ENCODE measurements at places on chromosomes 7 and 10.

GRCh38 chr10:68578974-68579373 lies 18.8 kb downstream of the TET1 start:
- no peak for DNase-seq

GRCh38 chr7:120554960-120555571 lies 282.1 kb downstream of the KCND2 start:
- peak; percentile 12 for DNase-seq

DNA sequence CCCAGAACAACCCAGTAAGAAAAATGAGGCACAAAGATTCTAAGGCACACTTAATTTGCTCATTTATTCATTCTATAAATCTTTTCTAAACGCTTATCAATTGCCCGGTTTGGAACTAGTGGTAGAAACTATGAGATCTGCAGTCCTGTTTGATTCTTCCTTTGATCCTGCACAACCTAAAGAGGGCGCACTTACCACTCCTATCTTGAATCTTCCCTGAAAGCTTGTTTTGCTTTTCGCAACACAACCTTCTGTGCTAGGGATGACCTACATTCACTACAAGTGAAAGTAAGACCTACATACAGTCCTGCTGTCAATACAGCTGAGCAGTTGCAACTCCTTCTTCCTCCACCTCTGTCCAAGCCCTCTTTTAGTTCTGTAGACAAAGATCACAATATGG lies 12.6 kb upstream of the ARL4A start:
- DNase-seq, result no peak

DNA sequence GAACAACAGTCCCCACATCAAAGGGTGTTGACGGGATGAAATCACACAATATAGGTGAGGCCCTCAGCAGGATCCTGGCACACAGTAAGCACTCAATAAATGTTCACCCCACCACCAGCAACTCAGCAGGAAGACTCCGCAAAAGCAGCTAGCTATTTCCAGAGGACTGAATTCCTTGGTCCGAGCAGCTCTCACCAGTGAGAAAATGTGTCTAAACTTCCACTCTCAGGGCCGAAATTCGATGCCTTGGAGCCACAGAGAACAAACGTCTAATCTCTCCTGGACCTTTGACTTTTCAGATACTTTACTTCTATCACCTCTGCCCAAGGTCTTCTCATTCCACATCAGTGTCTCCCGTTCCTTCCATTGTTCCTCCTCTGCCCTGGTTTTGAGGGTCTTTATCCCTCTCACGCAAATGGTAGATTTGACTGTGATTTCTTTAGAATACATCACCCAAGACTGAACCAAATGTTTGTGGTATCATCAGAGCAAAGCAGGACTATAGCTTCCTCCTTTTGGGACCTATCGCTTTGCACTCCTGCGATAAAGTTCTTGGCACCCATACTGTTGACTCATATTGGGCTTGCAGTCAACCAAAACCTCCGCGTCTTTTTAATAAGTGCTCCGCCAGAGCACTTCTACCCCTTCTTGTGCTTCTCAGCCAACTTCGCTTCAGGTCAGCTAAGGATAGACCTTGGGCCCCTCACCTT lies 903 bp upstream of the NT5C2 start:
- DNase-seq, result no peak

DNA sequence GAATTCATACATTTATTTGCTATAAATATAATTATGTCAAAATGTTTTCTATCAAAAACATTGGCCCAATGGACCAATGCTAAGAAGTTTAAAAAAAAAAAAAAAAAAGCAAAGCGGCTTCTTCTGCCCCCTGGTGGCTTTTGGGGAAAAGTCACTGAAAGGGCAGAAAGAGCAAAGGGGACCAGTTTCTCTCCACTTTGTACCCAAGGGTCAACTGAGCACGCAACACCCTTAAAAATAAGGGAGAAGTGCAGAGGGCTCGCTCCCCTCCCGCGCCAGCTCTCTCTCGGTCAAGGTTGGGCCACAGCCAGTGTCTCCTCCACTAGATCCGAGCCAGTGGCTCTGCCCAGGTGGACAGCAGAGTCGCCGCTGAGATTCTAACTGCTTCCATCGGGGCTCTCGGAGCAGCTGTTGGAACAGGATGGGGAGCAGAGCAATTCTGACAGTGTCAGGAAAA lies 136.4 kb upstream of the FGFR2 start:
- no peak for DNase-seq

DNA sequence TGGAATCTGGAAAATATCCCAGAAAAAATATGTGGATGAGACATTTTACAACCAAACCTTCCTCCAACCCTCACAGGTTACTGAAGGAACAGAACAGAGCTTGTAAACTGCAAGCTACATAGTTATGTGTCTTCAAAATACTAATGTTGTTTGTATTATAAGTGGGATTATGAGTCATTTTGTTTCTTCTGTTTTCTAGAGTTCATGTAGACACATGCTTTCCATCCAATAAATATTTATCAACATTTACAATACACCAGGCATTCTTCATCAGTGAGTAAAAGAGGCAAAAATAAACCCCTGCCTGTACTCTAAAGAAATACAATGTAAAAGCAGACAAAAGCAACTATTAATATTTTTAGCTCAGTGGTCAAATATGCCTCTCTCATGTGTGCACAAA lies 38.0 kb upstream of the TES start:
- DNase-seq, result no peak

- peak; percentile 56 for DNase-seq
Observed at GRCh38 chr10:33248638-33249037, 85.8 kb downstream of the NRP1 start.

- no peak for DNase-seq
Observed at GRCh38 chr7:46468753-46469356, 547.8 kb upstream of the IGFBP3 start.

DNA sequence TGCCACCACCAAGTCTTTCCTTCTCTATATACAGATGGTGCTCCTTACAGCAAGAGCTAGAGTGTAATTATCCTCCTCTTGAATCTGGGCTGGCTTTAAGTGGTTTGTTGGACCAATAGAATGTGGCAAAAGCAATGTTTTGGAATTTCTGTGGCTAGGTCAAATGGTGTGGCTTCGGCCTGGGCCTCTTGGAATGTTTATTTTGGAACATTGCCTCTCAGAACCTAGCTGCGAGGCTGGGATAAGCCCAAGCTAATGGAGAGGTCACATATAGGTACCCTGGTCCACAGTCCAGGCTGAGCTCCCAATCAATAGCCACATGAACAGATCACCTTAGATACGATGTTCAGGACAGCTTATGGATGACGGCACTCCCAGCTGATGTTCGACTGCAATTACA lies 556.7 kb downstream of the TYW1 start:
- no peak for DNase-seq

DNA sequence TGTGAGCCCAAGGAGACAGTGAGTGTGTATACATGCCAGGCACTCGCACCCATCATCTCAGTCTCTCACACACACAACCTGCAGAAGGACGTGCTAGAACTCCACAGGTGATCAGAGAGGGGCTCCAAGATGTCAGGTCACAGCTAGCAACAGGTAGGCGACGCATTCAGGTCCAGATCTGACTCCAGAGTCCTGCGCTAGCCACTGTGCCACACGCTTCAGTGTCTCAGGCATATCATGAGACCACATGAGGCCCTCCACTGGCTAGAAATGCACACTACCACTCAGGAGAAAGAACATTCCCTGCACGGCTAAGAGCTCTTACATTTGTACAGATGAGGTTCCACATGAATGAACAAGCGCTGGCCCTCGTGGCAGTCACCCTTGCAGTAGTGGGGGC lies 11.5 kb downstream of the AKR1B1 start:
- DNase-seq, result no peak

DNA sequence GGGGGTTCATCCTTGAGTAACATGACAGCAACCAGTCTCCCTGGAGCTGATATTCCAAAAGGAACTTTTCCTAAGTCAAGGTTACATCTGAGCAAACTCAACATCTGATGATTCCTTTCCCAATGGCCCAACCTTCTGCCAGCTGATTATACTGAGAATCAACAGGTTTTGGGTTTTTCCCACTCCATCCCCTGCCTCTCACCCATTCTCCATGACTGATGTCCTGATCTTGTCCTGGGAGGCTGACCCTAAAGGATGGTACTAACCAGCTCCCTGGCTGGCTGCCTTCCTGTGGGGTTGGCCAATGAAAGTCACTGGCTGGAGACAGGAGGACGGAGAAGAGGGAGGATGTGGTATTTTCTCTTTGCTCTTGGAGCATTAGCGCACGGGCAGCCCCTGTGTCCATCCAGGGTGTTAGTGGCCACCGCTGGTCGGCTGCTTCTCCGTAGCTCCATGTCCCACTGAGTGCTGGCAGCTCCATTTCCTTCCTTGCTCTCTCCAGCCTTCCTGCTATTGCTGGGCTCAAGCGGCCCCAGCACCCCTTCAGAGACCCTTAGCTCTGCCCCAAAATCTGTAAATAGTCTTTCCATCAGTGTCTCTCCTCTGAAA lies 306.2 kb upstream of the PITRM1 start:
- DNase-seq, result no peak

DNA sequence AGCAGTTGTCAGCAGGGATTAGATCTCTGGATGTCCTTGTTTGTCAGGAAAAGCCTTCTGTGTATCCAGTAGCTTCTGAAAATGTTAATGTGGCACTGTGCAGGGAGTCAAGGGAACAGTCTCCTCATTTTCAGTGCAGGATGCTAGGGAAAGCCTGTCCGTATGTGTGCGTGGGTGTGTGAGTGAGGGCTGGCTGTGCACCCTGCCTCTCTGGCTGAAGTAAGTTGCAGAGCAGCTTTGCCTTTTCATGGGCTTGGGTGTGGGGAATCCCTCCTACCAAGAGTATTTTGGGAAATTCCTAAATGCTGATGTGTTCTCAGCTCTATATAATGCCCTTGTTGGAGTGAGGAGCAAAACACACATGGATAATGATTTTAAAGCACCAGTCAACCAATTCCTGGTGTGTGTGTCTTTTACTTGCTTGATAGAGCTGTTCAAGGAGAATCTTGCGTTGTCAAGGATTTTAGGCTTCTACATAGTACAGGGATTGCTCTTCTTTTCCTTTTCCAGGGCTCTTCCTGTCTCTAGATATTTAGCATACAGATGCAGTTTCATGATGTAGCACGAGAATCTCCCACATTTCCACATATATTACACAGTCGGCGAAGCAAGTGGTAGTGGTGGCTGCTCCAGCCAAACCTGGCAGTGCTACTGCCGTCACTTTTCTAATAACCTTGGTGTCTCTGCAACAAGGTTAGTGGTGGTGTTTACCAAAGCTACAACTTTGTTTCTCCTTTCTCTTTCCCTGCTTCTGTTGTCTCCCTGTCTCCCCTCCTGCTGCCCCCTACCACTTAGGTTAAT lies 92.8 kb downstream of the MCU start:
- peak; percentile 53 for DNase-seq

DNA sequence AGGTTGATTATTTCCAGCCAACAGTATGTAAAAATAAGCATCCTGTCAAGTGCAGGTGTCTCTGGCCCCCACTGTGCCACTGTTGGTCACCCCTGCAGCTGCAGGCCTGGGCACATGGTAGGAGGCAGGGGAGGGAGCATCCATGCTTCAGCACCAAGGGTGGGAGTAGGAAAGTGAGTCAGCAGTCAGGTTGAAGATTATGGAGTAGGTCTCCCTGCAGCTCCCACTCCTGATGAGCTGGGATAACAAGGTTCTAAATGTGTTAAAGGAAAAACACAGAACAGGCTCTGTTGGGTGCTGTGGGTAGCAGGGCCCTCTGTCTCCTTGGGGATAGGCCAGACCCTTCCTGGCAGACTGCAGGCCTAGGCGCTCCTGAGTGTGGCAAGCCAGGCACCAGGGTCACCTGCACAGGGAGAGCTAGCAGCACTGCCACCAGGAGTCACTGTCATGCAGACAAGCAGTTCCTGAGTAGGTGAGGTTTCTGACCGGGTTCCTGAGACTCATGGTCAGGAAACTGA lies 59.3 kb downstream of the NUDCD3 start:
- no peak for DNase-seq

DNA sequence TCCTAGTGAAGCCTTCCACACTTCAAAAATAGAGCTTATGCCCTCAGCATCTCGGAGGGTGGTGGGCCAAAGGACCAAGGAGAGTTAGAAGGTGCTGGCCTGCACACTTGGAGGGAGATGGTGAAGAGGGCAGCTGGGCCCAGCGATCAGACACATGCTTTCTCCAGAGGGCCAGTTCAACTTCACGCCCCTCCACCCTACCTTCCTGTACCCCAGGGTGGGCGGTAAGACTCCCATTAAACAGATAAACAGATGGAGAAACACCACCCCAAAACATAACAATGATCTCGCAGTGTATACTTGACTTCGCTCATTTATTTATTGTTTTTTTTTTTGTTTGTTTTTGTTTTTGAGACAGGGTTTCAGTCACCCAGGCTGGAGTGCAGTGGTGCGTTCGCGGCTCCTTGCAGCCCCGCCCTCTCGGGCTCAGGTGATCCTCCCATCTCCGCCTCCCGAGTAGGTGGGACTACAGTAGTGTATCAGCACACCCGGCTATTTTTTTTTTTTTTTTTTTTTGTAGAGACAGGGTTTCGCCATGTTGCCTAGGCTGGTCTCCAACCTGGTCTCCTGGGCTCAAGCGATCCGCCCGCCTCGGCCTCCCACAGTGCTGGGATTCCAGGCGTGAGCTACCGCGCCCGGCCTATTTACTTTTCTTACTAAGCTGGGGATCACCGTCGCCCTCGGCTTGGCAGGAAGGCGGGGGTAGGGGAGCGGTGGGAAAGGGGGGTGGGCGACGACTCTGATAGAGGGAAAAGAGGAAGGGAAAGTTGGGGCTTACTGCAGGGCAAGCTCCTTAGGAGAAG lies 1.8 kb downstream of the C10orf95 start:
- no peak for DNase-seq

DNA sequence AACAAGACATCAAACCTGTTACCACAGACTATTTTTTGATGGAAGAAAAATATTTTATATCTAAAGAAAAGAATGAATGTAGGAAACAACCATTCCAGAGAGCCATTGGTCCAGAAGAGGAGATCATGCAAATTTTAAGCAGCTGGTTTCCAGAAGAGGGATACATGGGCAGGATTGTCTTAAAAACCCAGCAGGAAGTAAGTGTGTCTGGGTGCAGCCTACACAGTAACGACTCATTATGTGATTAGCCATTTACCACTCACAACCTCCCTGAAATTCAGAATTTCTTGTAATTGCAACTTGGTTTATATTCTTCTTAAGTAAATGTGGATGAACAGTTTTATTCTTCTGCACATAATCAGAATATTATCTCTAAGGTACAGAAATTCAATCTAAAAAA lies 46.2 kb downstream of the NOC3L start:
- no peak for DNase-seq

DNA sequence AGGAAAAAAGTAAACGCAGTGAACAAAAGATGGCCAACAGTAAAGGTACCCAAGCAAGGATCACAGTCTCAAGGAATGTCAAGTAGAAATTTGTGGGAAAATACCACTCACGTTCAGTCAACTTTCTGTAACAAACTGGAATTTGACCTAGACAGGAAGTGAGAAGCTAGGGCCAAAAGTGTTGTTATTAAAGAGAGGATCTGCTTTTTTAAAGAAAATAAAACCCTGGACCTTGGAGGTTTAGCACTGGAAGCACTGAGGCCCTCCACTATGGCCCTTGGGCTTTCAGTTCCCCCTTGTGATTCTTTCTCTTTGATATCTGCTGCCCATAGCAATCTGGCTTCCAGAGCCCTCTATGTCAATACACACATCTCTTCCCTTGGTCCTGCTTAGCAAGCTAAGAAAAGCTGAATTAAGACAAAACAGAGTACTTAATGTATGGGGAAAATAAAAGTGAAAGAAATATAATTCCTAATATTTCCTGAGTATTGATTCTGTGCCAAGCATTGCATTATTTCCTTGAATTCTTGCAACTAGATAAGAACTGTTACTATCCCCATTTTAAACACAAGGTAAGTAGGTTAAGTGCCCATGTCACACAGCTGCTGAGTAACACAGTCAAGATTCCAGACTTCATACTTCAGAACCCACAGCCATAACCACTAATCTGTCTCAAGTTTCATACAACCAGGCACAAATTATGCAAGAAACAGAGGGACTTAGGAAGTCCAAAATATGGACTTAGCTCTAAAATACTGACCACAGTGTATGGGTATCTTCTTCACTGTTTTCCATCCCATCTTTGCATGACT lies 2.6 kb upstream of the ZNF438 start:
- DNase-seq, result no peak
